CD4-positive, alpha-beta T cell treated with Interleukin-1 beta for 1 hour (primary cell): ENCODE measurements at places on chromosomes 13 and 19.

DNA sequence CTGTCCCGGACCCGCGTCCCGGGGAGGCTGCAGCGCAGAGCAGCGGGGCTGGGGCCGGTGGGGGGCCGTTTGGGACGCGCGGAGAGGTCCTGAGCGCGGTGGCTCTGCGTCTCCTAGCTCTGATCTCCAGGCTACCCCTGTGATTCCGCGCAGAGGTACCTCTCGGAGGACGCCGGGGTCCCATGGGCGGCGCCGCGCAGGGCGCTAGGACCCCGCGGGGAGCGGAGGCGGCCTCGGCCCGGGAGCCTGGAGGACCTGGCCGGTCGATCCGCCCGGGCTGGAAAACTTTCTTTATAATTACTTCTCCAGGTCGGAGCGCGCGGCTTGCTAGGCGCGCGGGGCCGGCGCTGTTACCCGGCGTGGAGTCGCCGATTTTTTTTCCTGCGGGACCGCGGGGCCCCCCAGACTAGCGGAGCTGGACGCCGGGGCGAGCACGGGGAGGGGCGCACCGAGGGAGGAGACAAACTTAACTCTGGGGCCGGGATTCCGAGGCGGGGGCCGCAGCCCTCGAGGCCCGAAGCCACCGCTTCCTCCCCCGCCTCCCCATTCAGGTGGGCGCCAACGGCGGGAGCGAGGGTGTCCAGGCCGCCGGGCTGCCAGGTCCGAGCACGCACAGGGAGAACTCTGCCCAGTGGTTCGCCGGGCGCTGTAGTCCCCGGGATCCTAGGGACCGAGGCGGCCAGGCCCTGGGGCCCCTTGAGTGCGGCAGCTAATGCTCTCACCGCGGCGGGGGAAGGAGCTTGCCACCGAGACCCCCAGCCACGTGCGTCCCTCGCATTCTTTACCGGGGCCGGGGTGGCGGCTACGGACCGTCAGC lies 848 bp upstream of the CEBPA start:
- DNase-seq = no peak

- no peak for DNase-seq
These were observed 1.8 kb upstream of the DIAPH3 start for GRCh38 chr13:60165391-60166099.

DNA sequence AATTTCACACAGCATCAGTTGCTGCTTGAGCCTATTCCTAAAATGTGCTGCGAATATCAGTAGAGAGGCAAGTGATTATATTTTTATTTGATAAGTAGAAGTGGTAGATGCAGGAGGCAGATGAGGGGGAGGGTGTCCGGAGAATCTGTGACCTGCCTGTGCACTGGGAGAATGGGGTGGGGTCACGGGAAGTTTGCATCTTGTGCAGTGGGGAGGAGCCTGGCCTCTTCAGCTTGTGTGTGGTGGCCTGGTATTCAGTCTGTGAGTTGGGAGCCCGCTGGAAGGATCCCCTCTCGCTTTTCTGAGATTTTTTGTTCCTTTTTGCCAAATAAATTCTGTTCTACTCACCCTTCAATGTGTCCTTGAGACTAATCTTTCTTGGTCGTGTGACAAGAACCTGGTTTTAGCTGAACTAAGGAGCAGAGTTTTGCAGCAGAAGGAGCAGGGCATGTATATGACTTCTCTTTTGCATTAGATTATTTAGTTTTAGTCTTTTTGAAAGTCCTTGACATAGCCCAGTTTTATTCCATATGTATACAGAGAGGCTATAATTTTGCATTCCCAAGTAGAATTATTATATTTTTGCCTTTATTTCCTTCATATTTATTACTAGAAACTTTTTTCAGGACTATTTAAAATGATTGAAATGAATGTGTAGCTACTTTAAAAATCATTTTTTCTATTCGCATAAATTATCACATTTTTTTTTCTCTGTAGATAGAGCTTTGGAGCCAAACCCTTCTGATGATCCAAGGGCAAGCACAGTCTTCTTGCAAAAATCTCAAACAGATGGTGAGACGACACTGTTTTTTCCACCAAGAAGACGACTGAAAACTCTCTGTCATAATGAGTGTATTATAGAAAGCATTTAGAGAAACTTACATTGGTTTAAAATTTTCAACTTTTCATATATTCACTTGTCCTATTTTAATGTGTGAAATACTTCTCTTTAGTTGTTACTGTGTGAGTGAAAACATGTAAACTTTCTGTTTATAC lies 1257.2 kb downstream of the UQCRFS1 start:
- no peak for DNase-seq

DNA sequence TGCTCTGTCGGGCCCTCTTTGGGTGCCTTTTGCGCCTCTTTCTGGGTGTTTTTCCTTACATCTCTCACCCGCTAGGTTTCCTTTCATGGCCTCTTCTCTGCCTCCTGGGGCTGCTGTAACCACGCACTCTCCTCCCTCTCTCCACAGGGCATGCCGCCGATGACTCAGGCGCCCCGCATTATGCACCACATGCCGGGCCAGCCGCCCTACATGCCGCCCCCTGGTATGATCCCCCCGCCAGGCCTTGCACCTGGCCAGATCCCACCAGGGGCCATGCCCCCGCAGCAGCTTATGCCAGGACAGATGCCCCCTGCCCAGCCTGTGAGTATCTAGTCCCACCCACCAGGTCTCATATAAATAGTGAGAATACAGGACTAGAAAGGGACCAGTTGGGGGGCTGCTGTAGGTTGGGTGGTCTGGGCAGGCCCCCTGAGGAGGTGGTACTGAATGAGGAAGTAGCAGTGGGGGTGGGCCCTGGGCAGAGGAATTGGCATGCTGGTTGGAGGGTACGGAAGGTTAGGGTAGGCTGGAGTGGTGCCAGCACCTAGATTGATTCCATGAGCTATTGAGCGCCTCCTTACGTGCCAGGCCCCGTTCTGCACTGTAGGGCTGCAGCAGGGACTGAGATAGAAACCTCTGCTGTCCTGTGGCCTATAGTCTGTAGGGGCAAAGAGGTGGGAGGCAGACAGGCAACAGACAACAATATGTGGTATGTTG lies 11.9 kb downstream of the SNRPA start:
- DNase-seq = no peak

- no peak for DNase-seq
These were observed 45.0 kb upstream of the LRCH1 start for GRCh38 chr13:46507981-46508380.

DNA sequence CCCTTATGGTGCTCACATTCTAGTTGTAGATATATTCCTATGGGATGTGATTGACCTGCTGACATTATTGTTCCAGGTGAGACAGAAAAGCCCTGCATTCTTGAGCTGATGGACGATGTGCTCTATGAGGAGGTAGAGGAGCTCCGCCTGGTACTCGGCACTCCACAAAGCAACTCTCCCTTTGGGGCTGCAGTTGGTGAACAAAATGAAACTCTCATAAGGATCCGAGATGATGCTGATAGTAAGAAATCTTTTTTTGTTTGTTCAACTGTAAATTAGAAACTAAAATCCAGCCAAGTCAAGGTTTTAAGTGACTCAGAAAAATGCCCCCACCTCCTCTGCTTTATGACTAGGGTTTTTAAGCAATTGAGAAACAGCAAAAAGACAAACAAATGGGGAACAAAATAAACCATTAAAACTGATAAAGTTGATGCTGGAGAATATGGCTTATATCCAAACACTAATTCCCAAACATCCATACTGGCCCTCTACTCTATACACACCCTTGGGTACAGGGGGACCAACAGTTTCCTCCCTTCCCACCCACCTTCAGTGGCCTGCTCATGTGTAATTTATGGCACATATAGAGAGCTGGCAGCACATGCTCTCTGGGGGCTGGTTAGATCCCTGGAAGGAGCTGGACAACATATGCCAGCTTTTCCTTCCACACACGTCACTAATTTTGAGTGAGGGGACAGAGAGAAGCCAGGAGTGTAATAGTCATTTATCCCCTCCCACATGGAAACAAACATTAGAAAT lies 139.6 kb downstream of the STOML3 start:
- DNase-seq = no peak

GRCh38 chr19:41740415-41741243 lies 14.7 kb upstream of the CEACAM6 start:
- DNase-seq = no peak

DNA sequence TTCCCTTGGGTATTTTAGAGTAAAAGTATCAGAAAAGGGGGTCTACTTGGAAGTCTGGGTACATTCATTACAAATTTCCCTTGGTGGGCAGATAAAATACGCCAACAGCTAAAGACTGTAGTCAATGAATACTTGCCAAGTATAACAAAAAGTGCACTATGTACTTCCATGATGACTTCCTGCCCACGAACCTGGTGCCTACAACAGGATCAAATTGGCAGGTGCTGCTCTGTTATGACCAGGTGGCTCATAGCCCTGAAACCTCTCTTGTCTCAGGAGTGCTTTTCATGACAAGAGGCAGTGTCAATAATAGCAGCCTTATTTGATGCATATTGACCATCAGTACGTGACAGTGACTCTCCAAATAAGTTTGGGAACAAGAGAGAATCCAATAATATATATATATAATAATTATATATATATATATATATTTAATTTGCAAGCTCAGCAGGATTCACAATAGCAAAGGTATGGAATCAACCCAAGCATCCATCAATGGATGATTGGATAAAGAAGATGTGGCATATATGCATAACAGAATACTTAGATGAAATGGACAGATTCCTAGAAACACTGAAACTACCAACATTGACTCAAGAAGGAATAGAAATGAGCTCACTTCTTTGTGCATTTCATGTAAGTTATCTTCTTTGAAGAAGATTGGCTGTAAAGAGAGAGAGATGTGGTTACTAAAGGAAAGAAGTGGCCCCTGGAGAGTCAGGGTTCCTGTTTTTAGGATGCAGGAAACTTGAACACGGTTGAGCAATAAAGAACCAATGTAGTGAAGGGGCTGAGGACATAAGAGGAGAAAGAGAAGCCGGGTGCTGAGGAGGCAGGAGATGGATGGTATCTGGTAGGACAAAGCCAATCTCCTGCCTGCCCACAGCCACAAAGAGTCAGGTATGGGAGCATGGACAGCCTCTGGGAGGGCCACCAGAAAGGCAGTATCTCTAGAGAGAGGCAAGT lies 52.0 kb upstream of the GTF2F2 start:
- DNase-seq = no peak

GRCh38 chr19:38024992-38025908 lies 118.2 kb downstream of the SIPA1L3 start:
- no peak for DNase-seq

- DNase-seq = no peak
These were observed 3.6 kb downstream of the CEACAM20 start for GRCh38 chr19:44525721-44526430.

DNA sequence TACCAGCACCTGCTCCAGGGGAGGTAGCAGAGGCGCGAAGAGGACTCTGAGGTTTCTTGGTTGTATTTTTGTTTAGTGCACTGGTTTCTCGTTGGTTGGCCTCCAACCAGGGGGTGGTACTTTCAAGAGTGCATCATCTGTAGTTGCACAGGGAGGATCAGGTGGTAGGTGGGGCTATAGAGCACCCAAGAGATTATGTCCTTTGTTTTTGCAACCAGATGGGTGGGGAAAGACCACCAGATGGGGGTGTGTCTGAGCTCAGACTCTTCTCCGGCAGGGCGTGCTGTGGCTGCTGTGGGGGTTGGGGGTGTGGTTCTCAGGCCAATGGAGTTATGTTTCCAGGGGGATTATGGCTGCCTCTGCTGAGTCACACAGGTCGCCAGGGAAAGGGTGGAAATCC lies 254.4 kb upstream of the KLF12 start:
- no peak for DNase-seq

GRCh38 chr13:67408798-67409197 lies 178.7 kb upstream of the PCDH9 start:
- DNase-seq = no peak

- no peak for DNase-seq
These were observed 1221.7 kb upstream of the SPRY2 start for GRCh38 chr13:81562598-81562997.

DNA sequence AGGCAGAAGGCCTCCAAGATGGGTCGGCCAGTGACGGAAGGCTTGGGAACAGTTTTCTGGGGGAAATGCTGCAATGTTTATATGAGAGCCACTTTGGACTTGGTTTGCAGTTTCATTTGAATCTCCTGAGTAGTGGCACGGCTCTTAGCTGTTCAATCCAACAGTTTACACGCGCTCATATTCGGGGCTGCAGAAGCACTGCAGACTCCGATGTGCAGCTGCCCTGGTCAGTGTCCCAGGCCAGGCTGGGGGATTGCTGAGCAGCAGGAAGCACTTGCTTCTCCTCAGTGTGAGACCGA lies 31.7 kb downstream of the CEBPG start:
- no peak for DNase-seq

DNA sequence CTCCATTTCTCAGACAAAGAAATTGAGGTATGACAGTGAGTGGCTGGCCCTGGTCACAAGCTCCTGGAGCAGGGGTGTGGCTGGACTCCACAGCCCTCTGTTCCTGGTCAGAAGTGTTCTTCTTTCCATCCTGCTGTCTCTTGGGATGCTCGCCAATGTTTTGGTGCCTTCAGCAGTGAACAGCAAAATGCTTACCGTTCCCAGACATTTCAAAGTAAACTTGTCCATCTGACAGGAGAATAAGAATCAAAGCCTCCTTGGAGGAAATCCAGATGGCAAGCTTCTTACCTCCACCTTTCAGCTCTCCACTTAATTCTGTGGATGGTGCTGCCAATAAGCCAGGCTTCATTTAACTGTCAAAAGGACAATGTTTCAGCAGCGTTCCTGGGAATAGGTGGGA lies 954.1 kb downstream of the UQCRFS1 start:
- DNase-seq = no peak

DNA sequence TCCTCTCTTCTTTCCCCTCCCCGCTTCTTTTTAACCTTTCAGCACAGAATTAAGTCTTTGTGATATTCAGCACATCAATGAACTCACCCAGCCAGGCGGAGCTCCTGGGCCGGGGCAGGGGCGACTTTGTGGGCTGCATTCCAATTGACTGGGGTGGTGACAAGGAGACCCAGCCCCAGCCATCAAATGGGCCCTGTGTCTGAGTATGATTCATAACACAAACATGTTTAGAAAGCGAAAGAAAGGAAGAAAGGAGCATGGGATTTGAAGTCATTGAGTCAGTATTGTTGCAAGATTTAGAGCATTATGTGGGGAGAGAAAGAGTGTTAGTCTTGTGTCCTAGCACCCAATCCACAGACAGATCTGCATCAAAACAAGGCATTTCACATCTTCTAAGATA lies 185.3 kb downstream of the LHFPL6 start:
- DNase-seq = no peak

GRCh38 chr19:40921005-40921897 lies 39.2 kb upstream of the CYP2A7 start:
- DNase-seq = no peak

GRCh38 chr13:42487221-42487620 lies 86.7 kb upstream of the TNFSF11 start:
- DNase-seq = no peak
